Right renal cortex interstitium (tissue), 3 donors: ENCODE measurements at places on chromosomes 16 and 17. TPM values are rescaled to one million over a fixed set of nuclear protein-coding genes. Genes with fewer than 3 reads are reported as not detected.

The TP53TG3F gene
- polyA plus RNA-seq = not detected

DNA sequence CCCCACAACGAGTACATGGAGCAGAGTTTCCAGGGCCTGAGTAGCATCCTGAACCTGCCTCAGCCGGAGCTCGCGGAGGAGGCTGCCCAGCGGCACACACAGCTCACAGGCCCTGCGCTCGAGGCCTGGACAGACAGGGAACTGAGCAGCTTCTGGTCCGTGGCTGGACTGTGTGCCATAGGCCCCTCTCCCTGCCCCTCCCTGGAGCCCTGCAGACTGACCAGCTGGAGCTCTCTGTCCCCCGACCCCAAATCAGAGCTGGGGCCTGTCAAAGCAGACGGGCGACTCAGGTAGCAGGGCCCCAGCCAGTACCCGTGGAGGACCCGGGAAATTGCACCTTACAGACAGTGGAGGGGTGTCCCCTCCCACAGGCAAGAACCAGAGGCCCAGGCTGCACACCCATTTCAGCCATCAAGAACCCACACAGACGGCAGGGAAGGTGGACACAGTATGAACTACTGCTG lies 13.0 kb downstream of the MRPL27 start:
- no peak for DNase-seq

DNA sequence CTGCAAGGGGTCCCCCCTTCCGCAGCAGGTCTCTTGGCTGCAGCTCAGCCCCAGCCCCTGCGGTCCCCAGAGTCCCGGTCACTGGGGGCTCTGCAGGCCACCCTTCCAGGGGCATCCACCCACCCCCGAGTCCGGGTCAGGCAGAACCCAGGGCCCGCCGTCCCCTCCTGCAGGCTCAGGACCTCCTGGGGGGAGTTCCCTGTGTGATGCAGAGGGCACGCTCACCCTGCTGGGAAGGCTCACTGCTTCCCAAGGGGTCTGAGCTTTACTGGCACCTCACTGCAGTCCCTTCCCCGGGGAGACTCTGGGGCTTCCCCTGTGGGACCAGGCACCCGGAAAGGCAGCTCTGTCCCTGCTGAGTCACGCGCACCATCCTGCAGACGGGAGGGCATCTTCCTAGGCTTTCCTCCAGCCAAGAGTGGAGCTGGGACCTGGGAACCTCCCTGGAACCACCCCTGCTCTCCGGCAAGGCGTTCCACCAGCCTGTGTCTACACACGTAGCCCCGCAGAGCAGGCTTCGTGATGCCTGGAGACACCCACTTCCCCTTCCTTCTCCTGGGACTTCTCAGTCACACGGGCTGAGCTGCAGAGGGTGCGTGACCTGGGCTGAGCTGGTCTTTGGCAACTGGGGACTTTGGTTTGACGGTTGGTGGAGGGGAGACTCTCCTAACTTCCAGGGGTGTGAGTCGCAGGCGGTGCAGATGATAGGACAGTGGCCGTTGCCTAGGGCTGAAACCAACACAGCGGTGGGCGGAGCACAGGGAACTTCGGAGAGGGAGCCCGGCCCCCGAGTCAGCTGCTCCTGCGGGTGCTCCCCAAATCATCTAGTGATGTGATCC lies 23.4 kb downstream of the SLC25A10 start:
- DNase-seq = no peak

The TAC4 gene
- polyA plus RNA-seq = not detected

DNA sequence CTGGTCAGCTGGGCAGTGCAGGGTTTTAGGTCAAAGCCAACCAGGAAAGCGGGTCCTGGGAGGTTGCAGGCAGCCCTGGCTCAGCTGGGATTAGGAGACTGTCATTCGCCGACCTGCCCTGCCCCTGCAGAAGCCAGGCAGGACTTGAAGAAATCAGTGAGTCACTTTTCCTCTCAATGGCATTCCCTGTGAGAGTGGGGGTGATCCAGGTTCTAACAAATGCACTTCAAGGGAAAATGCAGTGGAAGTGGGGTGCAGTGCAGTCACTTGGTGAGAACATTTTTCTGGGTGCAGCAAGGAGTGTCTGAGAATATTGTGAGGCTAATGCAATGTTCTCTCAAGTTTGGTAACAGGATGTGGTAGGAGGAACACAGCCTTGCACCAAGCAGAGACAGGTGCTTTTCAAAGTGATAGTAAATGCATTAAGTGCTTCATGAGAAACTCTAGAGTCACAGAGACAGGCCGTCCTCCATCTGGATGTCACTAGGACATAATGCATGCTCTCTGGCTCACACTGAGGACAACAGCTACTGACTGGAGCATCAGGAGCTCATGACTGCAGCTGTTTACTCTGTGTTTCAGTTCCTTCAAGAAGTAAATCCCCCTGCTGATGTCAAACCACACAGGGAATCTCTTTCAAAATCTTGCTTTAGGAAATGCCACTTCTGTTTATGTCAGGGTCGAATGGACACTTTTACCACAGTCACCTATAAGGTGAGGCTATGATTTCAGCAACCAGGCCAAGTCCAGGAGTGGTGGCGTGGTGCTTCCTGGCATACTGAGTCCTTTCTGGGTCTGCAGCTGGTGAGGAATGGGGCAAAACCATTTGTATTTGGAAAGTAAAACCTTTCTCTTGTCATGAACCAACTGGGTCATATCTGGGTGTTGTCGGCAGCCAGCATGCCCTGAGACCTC lies 16.7 kb downstream of the CDK5R1 start:
- no peak for DNase-seq

- DNase-seq = no peak
Observed at GRCh38 chr17:50289278-50289677, 15.0 kb downstream of the TMEM92 start.

- no peak for DNase-seq
Observed at GRCh38 chr16:11004351-11004750, 60.0 kb downstream of the CLEC16A start.

The SLFN14 gene
- 0.29 TPM for polyA plus RNA-seq

- no peak for DNase-seq
Observed at GRCh38 chr16:2898831-2899563, 12.7 kb upstream of the FLYWCH1 start.
